Neural progenitor cell (in vitro differentiated cells): ENCODE measurements at places on chromosomes 2 and 18. TPM values are rescaled to one million over a fixed set of nuclear protein-coding genes. Genes with fewer than 3 reads are reported as not detected.

DNA sequence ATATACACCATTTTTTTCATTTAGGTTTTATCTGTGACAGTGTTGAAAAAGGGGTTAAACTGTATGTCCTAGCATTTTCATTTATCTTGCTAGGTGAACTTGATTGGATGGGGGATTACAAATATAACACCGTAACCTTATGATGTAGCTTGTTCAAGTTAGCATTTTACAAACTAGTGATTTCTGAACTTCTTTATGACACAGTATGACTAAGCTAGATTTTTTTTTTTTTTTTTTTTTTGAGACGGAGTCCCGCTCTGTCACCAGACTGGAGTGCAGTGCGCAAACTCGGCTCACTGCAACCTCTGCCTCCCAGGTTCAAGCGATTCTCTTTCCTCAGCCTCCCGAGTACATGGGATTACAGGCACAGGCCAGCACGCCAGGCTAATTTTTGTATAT, 47.1 kb downstream of the KCMF1 start:
- no peak for DNase-seq

STAT4 gene
- 0.32 and 0.62 TPM in 2 replicates for total RNA-seq

- no peak for DNase-seq
These were observed 12.7 kb downstream of the SALL3 start for GRCh38 chr18:78992041-78993011.

DNA sequence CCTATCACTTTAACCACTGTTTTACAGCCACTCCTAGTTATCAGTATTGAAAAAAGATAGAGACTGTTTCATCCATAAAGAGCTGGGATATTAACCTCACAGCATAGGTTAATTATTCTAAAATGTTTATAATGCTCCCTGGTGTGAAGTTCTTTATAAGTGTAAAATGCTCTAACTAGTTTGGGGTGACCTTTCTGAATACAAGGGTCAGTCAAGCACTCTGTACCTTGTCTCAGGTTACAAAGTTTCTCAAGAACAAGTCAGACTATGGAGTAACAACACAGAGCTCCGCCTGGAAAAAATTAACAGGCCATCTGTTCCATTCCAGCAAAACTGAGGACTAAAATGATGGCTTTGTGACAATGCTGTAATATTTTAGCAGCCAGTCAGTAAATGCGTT, 107.4 kb downstream of the NOL4 start:
- DNase-seq = peak; percentile 32

- DNase-seq = no peak
These were observed 56.9 kb upstream of the WIPF1 start for GRCh38 chr2:174654419-174654941.

DNA sequence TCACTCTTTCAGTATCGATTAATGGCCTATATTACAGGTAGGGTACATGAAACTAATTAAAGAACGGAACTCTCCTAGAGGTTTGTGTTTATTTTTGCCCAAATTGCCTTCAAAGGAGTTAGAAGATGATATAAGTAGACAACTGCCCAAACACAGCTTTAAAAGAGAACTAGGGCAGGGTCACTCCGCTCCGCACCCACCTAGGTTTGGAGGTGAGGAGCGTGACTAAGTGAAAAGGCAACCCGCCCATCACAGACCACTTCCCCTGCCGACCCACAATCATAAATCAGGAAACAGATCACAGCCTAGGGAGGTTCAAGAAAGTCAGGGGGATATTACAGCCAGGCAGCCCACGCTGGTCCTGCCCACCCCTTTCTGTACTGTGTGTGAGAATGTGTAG, 166.7 kb downstream of the C1D start:
- DNase-seq = no peak

TUBA4B gene
- not detected in 2 replicates for total RNA-seq

MARCHF7 gene
- 232 and 394 TPM in 2 replicates for total RNA-seq

GRCh38 chr2:233356546-233357308, 2.4 kb downstream of the DGKD start:
- DNase-seq = no peak

- DNase-seq = no peak
These were observed 62.6 kb downstream of the NBAS start for GRCh38 chr2:15498554-15498953.

DNA sequence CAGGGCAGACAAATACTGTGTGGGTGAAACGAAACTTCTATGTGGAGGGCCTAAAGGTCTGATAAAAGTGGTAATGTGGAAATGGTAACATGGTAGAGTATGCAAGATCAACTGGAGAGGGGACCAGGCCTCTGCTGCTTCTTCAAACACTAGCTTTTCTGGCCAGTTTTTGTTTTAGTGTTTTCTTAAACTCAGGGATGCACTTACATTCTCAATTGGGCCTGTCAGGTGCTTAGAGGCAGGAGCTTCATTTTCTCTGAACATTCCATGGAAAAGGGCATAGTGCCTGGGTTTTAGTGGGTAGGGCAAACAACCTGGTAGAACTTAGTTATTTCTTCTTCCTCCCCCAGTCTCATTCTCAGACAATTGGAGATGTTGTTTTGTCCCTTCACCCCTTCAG, 10.5 kb upstream of the ST3GAL5 start:
- DNase-seq = no peak

GRCh38 chr18:29226213-29226612, 1049.3 kb upstream of the CDH2 start:
- no peak for DNase-seq

NEU4 gene
- total RNA-seq = 1.2 TPM in 1 of 2 replicates, not detected in the other
